Fibroblast of lung (primary cell): ENCODE measurements at places on chromosomes 16 and 17. TPM values are rescaled to one million over a fixed set of nuclear protein-coding genes. Genes with fewer than 3 reads are reported as not detected.

- peak within 1 kb of the TSS; percentile 79 for H3K27ac ChIP-seq
- no peaks in the 10 kb centered on the region for H3K36me3 ChIP-seq
- DNase-seq = peak; percentile 97
- peaks cover 6% of the 10 kb centered on the region for H3K4me1 ChIP-seq
Observed at GRCh38 chr16:69754469-69755310, at the start of gene NOB1. TSS of gene NOB1 (minus strand) at chr16:69754926. CDS start at chr16:69754910, 16 bp downstream.

GRCh38 chr16:75301804-75302203 lies 50.4 kb upstream of the BCAR1 start:
- DNase-seq = peak; percentile 35
- no peak overlapping the region for H3K4me3 ChIP-seq
- no peak overlapping the region for H3K27ac ChIP-seq

- no peaks in the 10 kb centered on the region for H3K4me1 ChIP-seq
- no peaks in the 10 kb centered on the region for H3K36me3 ChIP-seq
- no peaks in the 10 kb centered on the region for H3K27me3 ChIP-seq
- peak; percentile 100 for DNase-seq
Observed at GRCh38 chr16:24645739-24646645, 83.5 kb upstream of the TNRC6A start.

- no peaks in the 10 kb centered on the region for H3K36me3 ChIP-seq
- no peak for DNase-seq
- no peaks in the 10 kb centered on the region for H3K4me1 ChIP-seq
- no peak overlapping the region for H3K27ac ChIP-seq
Observed at GRCh38 chr17:51486885-51487520, 226.7 kb downstream of the UTP18 start.

- H3K27me3 ChIP-seq = no peaks in the 10 kb centered on the region
- no peaks in the 10 kb centered on the region for H3K36me3 ChIP-seq
- H3K27ac ChIP-seq = no peak overlapping the region
- no peak overlapping the region for H3K4me3 ChIP-seq
- no peaks in the 10 kb centered on the region for H3K4me1 ChIP-seq
Observed at GRCh38 chr16:51497541-51498211, 346.6 kb upstream of the SALL1 start.

GRCh38 chr16:48576927-48577326 lies 33.1 kb downstream of the N4BP1 start:
- no peak overlapping the region for H3K4me3 ChIP-seq
- H3K4me1 ChIP-seq = no peaks in the 10 kb centered on the region
- H3K27me3 ChIP-seq = no peaks in the 10 kb centered on the region
- no peak overlapping the region for H3K27ac ChIP-seq
- DNase-seq = peak; percentile 63

DNA sequence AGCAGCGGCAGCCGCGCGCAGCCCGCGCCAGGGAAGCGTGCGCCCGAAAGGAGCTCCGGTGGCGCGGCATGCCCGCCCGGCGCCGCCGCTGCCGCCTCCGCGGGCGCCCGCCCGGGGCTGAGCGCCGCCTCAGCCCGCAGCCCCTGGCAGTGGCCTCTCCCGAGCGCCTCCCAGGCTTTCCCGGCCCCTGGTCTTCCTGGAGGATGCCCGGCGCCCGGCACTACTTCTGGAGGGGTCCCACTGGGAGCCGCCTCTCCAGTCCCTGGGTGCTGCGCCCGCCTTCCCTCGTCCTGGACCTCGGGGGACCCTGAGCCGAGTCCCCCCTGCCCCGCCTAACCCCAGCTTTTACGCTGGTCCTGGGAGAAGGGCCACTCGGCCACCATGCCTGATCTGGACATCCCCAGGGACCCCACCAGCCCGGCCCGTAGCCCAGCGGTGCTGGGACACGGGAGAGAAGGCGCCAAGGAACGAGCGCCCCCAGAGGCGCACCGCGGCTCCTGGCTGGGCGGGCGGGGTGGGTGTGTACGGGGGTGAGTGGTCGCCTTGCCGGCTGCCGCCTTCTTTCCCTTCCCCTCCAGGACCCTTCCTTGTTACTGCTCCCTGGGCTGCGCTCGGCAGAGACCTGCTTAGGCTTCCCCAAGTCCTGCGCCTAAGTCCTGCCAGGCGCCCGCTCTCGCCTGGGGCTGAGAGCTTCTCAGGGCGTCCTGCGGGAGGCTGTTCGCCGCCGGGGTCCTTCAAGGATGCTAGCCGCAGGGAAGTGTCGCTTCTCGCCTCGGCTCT lies 704 bp downstream of the ASIC2 start:
- H3K27me3 ChIP-seq = peaks cover 13% of the 10 kb centered on the region
- no peaks in the 10 kb centered on the region for H3K4me1 ChIP-seq
- no peaks in the 10 kb centered on the region for H3K36me3 ChIP-seq
- H3K27ac ChIP-seq = no peak overlapping the region
- DNase-seq = peak; percentile 56

DNA sequence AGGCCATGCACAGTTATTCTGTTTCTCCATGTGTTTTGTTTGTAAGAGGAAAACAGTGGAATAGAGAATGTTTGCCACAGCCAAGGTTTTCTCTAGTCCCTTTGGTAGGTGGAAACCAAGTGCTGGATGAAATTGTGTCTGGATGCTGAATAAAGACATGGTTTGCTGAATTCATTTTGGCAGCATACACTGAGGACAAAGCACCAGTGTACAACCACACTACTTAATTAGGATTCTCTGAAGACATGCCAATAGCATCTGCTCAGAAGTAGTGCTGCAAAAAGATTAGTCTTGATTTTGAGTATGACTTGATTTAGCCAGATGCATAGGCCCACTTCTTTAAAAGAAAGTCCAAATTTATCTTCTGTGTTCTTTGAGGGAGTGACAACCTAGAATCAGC lies 230.5 kb upstream of the CACNG5 start:
- no peak overlapping the region for H3K4me3 ChIP-seq
- peaks cover 8% of the 10 kb centered on the region for H3K4me1 ChIP-seq
- H3K27me3 ChIP-seq = no peaks in the 10 kb centered on the region
- DNase-seq = peak; percentile 32
- H3K36me3 ChIP-seq = no peaks in the 10 kb centered on the region

- DNase-seq = peak; percentile 49
- no peaks in the 10 kb centered on the region for H3K27me3 ChIP-seq
- H3K36me3 ChIP-seq = no peaks in the 10 kb centered on the region
- H3K27ac ChIP-seq = no peak overlapping the region
- H3K4me1 ChIP-seq = no peaks in the 10 kb centered on the region
Observed at GRCh38 chr16:59463776-59464175, 729.7 kb upstream of the GOT2 start.

GRCh38 chr16:55357241-55357640 lies 33.2 kb downstream of the IRX6 start:
- no peak overlapping the region for H3K27ac ChIP-seq
- no peaks in the 10 kb centered on the region for H3K4me1 ChIP-seq
- no peaks in the 10 kb centered on the region for H3K36me3 ChIP-seq
- H3K27me3 ChIP-seq = no peaks in the 10 kb centered on the region
- H3K4me3 ChIP-seq = no peak overlapping the region
- DNase-seq = no peak

DNA sequence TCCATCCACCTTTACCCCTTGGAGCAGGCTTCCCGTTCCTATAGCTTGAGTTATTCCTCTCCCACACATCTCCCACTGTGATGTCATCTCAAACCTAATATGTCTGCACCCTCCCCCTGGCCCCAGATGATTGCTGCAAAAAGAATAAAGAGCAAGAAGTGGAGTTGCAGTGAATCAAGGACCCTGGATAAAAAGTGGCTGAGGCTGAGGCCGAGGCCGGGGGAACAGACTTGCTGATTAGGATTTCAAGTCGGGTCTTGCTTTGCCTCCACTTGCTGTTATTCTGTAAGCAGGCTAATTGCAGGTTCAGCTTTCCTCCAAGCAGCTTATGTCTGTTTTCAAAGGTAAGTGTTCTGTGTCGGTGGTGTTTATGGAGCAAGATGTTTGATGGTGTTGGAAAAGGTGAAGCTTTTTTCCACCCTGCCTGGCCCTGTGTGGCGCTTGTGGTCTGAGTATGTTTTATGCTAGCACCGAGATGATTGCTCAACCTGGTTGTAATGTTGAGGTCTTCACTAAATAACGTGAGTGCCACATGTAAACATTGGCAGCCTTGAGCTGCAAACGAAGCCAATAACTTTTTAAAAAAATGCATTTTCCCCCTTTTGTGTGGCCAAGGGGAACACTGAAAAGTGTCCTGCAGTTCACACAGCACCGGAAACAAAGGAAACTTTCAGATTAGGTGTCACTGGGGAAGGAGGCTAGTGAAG lies 15.4 kb downstream of the HS3ST3B1 start:
- DNase-seq = no peak
- H3K36me3 ChIP-seq = no peaks in the 10 kb centered on the region
- no peaks in the 10 kb centered on the region for H3K27me3 ChIP-seq
- no peak overlapping the region for H3K27ac ChIP-seq

GRCh38 chr17:27049104-27049784 lies 244.7 kb upstream of the WSB1 start:
- H3K27me3 ChIP-seq = no peaks in the 10 kb centered on the region
- H3K27ac ChIP-seq = no peak overlapping the region
- no peak for DNase-seq
- no peaks in the 10 kb centered on the region for H3K4me1 ChIP-seq
- no peak overlapping the region for H3K4me3 ChIP-seq

GRCh38 chr16:67279296-67280089 lies at the start of gene PLEKHG4:
TSS of gene PLEKHG4 (plus strand) at chr16:67279532. CDS start at chr16:67280045, 513 bp downstream.
- H3K4me3 ChIP-seq = peak within 1 kb of the TSS; percentile 72
- H3K27me3 ChIP-seq = no peaks in the 10 kb centered on the region
- peak within 1 kb of the TSS; percentile 94 for H3K27ac ChIP-seq
- DNase-seq = peak; percentile 63
- H3K4me1 ChIP-seq = peaks cover 16% of the 10 kb centered on the region

- no peak overlapping the region for H3K4me3 ChIP-seq
- peak; percentile 94 for DNase-seq
- H3K27ac ChIP-seq = no peak overlapping the region
- no peaks in the 10 kb centered on the region for H3K27me3 ChIP-seq
- H3K4me1 ChIP-seq = peaks cover 9% of the 10 kb centered on the region
- no peaks in the 10 kb centered on the region for H3K36me3 ChIP-seq
Observed at GRCh38 chr17:17028059-17028877, 14.0 kb upstream of the MPRIP start.

DNA sequence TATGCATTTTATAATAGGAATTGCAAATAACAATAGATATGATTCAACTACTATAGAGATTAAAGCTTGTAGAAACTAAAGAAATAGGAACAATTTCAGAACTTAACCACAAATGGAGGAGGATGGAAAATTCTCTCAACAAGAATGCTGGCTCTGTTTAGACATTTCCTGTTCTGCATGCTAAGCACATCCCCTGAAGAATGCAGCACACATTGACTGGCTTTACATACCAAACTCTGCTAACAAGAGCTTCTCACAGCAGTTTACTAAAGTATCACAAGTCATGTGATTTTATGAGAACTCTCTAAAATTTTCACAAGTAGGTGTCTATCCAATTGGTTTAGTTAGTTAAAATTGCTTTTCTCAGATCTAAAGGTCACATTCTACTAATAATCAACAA lies 85.2 kb downstream of the SPAG9 start:
- no peaks in the 10 kb centered on the region for H3K4me1 ChIP-seq
- no peak overlapping the region for H3K4me3 ChIP-seq
- H3K27ac ChIP-seq = no peak overlapping the region

DNA sequence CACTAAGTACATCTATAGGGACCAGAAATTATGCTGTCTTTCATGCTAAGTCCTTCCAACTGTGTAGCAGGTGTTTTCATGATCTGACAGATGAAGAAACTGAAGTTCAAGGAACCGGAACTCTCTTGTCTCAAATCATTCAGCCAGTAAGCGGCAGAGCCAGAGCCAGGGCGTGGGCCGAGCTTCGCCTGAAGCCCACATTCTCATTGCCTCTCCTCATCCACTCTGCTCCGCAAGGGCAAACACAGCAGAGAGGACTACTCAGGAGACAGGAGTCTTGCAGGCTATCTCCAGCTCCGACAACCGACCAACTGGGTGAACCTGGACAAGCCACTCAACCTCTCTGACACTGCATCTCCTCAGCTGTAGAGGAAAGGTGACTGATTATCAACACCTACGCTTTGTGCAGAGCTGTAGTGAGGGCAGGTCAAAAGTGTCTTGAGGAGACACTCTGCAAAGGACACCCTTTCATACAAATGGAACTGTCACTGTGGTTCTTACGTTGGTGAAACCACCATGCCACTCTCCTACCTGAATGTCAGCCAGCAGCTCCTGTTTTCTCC lies 72.9 kb downstream of the CYTH1 start:
- H3K4me3 ChIP-seq = no peak overlapping the region
- H3K27me3 ChIP-seq = no peaks in the 10 kb centered on the region
- peaks cover 2% of the 10 kb centered on the region for H3K36me3 ChIP-seq
- H3K4me1 ChIP-seq = no peaks in the 10 kb centered on the region

- no peak overlapping the region for H3K4me3 ChIP-seq
- no peak for DNase-seq
- H3K36me3 ChIP-seq = no peaks in the 10 kb centered on the region
- H3K27ac ChIP-seq = no peak overlapping the region
Observed at GRCh38 chr17:77359236-77359635, 218.5 kb downstream of the SEC14L1 start.

Gene MYCBPAP
- total RNA-seq = 2.3 and 3.0 TPM in 2 replicates

Gene TMUB2
- total RNA-seq = 36.2 and 45.4 TPM in 2 replicates

Gene FN3KRP
- total RNA-seq = 11.6 and 13.2 TPM in 2 replicates

Gene KRT25
- not detected in 2 replicates for total RNA-seq

Gene AOC2
- total RNA-seq = 0.26 and 0.33 TPM in 2 replicates
